ENCODE measurements at places on chromosomes 7 and 10.

DNA sequence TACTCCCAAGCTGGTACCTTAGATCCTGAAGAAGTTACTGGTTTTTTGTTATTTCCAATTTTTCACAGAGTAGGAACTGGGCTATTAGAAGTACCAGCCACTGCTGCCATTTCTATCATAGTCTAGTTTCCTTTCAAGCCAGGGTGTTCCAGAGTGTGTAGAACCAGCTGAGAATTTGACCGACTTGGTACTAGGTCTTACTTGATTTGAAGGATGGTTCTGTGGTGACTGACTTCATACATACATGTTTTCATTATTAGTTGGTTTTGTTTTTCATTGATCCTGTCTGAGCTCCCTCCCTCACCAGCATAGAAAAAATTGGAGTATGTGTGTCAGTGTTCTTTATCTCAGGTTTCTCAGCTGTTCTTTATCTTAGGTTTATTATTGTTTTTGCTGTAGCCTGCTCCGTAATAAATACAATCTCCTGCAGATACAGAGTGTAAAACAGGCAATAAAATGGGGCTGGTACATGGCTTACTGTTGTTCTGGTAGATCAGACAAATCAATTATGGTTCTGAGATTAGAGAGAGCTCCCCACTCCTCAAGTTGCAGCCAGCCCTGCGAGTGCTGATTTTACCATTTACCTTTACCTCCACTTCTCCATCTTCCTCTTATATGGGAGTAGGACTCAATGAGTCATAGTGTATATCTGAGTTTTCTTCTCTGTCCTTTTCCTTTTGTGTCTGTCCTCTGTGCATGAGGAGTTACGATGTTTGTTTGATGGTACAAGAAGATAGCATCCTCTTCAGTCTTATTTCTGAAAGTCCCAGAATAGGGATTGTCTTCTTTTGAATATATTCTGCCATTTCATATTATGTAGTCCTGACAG, 122.6 kb downstream of the LRRC4 start:
- no peak for DNase-seq

- DNase-seq: no peak
These were observed 17.3 kb downstream of the SYPL1 start for GRCh38 chr7:106094780-106095179.

GRCh38 chr7:14911077-14911476, 8.5 kb upstream of the DGKB start:
- DNase-seq: no peak

GRCh38 chr10:5594271-5595049, 69.7 kb downstream of the CALML3 start:
- peak; percentile 22 for DNase-seq

DNA sequence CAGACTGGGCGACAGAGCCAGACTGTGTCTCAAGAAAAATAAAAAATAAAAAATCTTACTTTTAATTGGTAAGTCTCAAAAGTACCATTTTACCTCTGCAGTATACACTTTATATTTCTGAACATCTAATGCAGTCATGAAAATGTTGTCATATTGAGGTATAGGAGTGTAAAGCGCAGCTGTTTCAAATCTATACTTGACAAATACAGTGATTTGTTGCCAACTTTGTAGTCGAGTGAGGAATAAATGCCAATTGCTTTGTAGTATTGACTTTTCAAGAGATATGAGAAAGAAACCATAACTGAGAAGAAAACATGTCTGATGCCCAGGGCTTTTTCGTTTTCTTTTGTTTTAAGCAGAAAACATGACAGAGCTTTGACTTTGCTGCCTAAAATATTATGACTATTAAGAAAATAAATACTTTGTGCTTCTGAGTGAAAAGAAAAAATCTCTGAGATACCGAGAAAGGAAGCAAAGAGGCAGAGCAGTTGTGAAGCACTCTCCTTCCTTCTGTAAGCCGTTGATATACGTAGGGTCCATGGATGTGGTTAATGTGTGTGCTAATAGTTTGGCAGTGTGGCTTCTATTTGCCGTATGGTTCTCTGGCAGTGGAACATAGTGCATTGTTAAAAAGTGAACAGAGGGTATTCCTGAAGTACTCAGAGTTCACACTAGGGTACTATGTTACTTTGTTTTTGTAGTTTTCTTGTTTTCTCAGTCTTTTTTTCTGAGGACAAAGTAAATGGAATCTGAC, 38.2 kb downstream of the AVL9 start:
- DNase-seq: peak; percentile 18

DNA sequence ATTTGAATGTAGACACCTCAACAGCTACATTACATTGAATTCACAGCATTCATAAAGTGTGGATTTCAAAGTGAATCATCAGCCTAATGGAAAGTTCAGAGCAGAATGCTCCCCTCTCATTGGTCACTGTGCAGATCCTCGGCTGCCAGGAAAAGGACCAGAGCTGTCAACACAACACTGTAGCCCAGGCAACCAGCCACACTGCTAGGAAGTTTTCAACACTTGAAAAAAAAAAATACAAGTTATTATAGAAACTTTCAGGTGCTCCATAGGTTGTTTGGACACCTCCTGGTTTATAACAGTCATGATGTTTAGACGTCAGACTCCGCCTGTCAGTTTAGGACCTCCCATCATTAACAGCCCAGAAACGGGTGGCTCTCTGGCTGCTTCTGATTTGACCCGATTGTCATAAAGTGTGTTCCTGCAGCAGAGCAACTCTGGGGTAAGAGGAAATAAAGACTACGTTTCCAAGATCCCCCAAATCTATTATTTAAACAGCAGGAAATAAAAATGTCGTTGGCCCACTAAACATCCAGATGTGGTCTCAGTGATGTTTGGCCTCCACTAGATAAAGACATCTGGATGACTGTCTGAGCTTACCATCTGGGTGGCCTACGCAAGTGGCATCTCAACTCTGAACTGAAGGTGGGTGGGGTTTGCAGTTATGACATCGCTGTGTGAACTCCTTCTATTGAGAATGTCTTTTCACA, 117.4 kb downstream of the CABCOCO1 start:
- DNase-seq: peak; percentile 42

GRCh38 chr10:47145290-47145934, 154.6 kb upstream of the GDF10 start:
- no peak for DNase-seq

GRCh38 chr10:95214369-95214768, 20.3 kb downstream of the ACSM6 start:
- no peak for DNase-seq

- peak; percentile 18 for DNase-seq
These were observed 90.2 kb upstream of the GNA12 start for GRCh38 chr7:2934211-2934731.

GRCh38 chr7:57381581-57381980, 68.4 kb upstream of the ZNF716 start:
- DNase-seq: no peak

DNA sequence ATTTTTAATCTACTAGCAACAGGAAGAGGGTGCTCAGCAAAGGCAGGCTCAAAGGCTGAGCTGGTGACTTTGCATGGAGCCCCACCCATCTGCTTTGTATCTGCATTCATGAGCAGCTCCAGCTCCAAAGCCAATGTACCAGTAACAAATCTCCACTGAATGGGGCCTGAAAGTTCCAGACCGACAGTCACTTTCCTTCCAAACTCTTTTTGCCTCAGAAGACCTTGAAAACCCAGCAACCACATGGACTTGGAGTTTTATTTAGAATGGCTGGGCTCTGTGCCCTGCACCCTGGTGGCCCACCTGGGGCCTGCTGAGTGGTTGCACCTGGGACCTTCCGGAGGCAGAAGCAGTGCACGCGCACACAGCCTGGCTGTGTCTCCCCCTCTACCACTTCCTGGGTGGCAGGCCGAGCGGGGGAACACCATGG, 195.0 kb upstream of the PLXNA4 start:
- no peak for DNase-seq

GRCh38 chr7:129854401-129854800, 98.4 kb downstream of the UBE2H start:
- DNase-seq: no peak

- DNase-seq: no peak
These were observed 15.5 kb upstream of the CPXM2 start for GRCh38 chr10:123906884-123907652.

DNA sequence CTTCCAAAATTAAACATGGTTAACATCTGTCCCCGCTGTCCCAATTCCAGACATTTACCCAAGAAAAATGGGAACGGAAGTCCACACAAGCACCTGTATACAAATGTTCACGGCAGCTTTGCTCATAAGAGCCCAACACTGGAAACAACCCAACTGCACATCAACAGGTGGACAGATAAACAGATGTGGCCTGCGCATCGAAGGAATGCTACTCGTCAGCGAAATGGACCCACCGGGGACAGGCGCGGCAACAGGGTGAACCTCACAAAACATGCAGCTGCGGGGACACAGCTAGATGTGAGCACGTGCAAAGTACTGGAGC, 20.9 kb downstream of the GPR146 start:
- DNase-seq: no peak

DNA sequence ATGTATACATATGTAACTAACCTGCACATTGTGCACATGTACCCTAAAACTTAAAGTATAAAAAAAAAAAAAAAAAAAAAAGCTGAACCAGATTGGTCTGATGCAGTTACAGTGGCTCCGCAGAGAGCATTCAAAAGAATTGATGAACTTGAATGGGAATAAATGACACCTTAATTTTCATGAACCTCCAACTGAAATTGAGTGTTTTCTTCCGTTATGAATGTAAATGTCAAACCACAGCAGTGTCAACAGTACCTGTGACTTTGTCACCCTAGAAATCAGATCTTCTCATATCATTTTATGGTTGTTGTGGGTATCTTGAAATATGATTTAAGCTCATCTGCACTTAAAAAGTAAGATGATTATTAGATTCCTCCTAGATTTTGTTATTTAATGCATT, 32.7 kb upstream of the SRGN start:
- DNase-seq: no peak

- DNase-seq: no peak
These were observed 301.1 kb downstream of the INHBA start for GRCh38 chr7:41401833-41402232.

Measured in fibroblast of the conjunctiva (primary cell).